ENCODE measurements at places on chromosomes 6 and 20.

DNA sequence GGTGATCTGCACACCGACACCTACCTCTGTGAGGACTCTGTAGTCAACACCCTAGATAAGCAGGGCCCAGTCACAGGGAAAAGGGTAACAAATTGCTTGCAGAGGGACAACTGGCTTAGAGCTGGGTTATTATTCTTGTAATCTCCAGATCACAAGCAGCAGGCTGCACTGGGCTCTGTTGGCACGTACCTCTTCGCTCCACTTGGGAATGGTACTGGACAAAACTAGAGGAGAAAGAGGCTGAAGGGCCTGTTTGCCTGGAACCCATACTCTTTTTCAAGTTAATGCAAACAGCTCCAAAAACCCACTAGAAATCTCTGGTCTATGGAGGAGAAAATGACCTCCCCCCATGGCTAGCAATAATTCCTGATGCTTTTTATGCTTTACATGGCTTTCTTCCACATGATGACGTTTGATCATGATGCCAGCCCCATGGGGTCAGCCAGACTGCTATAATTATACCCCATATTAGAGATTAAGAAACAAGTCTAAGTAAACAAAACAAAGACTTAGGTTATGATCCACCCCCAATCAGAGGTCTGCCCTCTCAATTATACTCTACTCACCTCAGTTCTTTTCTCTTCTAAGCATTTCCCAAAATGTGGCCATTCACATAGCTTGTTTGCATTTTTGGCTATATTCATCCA, 190.0 kb downstream of the UNC5CL start:
- no peak for DNase-seq

DNA sequence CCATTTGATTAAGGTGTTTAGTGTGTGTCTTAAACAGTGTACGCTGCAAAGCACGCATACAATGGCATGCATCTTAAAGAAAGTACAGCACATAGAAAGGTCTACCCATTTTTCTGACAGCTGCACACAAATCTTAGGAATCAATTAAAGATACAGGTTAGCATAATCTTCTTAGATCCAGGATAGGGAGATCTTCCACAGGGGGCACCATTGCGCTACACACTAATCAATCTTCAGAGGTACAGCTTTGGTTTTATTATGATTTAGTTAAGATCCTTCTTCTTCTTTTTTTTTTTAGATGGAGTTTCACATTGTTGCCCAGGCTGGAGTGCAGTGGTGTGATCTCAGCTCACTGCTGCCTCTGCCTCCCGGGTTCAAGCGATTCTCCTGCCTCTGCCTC, 63.7 kb upstream of the BEND3 start:
- DNase-seq: no peak

DNA sequence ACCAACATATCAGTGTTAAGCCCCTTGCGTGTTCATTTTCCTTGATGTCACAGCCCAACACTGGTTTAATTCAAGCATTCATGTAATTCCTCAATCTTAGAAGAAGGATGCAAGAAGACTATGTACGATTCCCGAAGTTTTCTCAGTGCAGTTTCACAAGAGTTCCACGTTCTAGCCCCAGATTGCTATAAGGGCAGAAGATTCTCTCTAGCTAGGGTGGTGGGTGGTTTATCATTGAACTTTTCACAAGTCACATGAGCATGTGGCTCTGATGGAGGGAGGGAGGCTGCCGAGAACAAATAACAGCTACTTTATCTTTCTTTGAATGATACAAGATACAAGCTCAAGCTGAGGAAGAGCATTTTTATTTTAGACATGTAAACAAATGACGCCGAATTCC, 71.9 kb upstream of the NHSL1 start:
- DNase-seq: no peak

DNA sequence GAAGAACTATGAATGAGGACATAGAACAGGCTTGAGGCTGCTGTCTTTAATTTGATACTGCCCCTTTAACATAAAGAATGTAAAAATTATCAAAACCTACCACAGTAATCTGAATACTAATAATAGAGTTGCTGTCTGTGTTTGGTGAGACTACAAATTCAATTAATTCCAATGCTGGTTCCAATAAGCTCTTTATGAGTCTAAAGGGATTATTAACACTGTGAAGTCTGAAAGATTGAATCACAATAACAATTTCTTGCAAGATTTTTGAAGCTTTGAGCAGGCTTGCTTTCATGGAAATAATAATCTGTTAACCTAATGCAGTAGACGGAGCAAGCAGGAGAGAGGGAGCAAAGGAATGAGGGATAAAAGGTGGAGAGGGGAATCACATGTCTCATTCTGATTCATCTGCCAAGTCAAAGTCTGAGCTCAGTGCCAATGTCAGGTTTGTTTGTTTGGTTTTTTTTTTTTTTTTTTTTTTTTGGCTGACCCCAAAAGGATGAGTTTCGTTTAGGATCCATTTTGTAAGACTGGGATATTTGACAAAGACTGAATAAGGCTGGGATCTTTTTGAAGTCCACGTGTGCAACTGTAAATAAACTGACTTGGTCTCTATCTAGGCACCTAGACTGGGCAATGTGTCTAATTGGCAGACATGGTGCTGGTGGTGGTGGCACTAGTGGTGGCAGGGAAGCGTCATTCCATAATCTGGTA, 211.6 kb downstream of the RNF144B start:
- DNase-seq: no peak

DNA sequence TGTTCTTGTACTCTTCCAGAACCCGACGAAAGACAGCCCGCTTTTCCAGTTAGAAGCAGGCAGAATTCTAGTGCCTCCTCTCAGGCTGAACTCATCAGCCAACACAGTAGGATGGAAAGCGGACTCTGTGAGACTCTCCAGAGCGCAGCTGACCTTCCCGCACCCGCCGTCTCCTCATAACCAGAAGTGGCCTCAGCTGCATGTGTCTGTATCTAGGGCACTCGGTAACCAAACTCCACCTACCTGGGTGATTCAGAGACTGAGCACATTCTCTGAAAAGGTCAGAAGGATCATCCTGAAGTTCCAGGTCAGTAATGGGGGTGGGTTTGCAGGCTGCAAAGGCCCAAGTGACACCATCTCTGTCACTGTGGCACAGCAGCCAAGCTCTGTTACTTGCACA, 66.7 kb upstream of the NFATC2 start:
- DNase-seq: no peak

- DNase-seq: no peak
These were observed 104.8 kb upstream of the EYA4 start for GRCh38 chr6:133136177-133136880.

GRCh38 chr20:35730583-35731468, 11.2 kb downstream of the RBM39 start:
- peak; percentile 0 for DNase-seq

GRCh38 chr6:30802731-30803130, 58.4 kb upstream of the IER3 start:
- DNase-seq: no peak

DNA sequence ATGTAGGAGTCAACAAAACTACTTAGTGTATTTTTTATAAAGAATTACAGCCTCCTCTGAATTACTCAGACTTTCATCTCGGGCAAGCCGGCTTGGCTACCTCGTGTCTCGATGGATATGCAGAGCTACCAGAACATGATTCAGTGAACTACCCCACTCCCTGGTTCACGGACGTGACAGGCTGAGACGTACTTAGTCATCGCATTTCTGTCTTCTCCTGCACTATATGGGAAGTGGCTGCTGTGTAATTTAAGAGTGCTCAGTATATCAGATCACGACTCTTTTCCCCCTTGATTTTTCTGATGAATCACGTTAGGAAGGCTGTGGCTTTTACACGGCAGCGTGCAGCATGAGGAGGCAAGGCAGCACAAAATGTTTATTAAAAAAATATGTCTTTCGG, 302.7 kb upstream of the ZFP64 start:
- no peak for DNase-seq

- DNase-seq: no peak
These were observed 33.3 kb downstream of the BEND3 start for GRCh38 chr6:107082045-107082444.

GRCh38 chr6:23524548-23524947, 601.5 kb upstream of the NRSN1 start:
- DNase-seq: no peak

DNA sequence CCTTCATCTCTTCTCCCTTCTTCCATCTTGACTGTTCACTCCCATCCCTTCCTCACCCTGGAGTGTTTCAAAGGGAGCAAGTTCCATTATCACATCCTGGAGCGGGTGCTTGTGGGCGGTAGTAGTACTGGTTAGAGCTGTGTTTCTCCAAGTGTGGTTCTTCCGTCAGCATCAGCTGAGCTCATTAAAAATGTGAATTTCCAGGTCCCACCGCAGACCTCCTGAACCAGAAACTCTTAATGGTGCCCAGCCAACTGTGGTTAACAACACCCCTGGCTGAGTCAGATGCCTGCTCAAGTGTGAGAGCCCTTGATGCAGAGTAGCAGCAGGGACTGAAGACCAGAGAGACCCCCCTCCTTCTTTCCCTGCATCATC, 24.4 kb downstream of the ANGPT4 start:
- no peak for DNase-seq

DNA sequence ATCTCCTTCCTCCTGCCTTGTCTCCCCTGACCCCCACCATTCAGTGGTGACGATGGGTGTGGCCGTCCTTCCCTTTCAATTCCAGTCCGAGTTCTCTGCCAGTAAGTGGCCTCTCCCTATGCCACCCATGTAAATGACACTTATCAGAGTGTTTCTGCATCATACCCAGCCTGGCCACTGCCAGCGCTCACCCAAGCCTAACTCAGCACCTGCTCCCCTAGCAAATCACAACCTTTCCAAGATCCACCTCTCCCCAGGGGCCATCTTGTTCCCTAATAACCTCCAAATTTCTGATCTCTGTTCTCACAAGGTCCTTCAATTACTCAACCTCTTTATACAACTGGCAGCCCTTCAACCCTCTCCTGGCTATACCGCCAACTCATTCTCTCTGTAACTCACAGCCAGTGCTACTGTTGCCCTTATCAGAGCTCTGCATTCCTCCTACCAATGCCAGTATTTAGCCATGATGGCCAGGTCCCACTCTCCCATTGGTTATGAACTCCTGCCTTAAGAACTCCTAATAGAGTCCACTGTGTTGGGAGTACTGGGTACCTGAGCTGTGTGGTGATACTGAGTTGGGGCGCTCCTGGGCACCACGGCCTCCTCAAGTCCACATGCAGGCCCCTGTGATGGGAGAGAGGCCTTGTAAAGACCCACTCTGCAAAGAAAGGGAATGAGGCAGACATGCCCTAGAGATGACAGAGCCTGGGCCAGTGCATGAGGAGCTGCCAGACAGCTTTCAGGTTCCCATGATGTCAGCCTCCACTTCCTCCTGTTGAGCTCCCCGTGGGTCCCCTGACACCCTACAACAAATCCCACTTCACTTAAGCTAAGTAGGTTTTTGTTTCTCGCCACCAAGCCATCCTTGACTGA, 187.4 kb upstream of the RREB1 start:
- DNase-seq: no peak

GRCh38 chr20:17612287-17612991, 42.6 kb downstream of the DSTN start:
- peak; percentile 51 for DNase-seq

GRCh38 chr6:45300736-45301135, 27.4 kb upstream of the RUNX2 start:
- no peak for DNase-seq

- DNase-seq: no peak
These were observed 38.1 kb upstream of the GCLC start for GRCh38 chr6:53582963-53583362.

GRCh38 chr6:56724455-56724854, 81.8 kb upstream of the DST start:
- no peak for DNase-seq

DNA sequence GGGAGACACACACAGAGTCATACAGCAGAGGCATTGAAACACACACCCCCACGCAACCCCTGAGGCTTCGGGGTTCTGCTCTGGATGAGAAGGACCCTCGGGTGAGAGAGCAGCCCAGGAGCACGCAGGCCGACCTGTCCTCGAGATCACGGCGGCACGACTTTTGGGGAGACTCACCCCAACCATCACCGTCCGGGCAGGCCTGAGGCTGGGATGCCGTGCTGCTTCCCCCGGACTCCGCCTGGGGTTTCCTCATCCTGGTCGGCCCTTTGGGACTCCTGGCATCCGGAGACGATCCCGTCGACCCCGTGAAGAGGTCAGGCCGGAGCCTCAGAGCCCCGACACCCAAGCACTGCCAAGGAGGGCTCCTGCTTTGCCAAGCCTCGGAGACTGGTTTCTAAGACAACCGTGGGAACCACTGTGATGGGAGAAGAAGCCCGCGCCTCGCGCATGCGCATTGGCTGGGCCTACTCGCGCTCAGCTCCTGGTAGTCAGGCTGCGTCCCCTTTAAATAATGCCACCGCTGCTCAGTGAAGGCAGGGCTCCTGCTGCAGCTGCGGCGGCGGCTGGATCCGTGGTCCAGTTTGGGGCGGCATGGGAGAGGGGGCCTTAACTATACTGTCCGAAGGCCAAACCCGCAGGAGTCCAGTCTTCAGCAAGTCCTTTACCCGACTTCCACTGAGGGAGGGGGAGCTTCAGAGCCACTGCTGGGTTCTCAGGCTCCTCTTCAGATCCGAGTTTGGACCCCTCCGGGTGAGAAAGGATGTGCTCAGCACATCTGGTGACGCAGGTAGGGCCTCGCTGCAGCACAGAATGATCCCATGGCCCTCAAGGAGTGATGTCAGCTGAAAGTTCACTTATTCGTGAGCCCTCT, 171.4 kb upstream of the ZNF337 start:
- DNase-seq: peak; percentile 72

DNA sequence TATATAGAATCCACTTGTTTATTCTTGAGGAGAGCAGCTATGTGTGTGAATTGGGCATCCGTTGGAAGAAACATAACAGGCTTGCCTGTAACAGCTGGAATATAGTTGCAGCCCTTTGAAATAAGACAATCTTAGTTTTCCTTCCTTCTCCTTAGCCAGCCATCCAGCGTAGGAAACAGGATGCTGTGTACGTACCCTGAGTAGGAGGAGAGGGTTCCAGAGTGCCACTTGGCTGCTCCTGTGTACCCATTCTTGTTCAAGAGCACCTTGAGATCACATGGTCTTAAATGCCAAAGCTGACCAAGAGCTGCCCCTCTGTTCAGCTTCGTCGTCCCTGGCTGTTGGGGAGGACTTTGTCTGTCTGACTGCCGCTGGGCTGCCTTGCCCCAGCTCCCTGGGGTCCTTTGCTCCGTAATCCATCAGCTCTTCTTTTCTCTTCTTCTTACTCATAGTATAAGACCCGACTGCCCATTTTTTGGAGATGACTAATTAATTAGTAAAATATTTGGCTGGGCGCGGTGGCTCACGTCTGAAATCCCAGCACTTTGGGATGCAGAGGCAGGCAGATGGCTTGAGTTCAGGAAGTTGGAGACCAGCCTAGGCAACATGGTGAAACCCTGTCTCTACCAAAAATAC, 49.0 kb downstream of the RREB1 start:
- DNase-seq: no peak

Data from CD4-positive, alpha-beta memory T cell (primary cell).